NCI-H1436 treated with DMSO at 0.1 percent for 48 hours (cell line): ENCODE measurements at places on chromosomes 11 and 22.

DNA sequence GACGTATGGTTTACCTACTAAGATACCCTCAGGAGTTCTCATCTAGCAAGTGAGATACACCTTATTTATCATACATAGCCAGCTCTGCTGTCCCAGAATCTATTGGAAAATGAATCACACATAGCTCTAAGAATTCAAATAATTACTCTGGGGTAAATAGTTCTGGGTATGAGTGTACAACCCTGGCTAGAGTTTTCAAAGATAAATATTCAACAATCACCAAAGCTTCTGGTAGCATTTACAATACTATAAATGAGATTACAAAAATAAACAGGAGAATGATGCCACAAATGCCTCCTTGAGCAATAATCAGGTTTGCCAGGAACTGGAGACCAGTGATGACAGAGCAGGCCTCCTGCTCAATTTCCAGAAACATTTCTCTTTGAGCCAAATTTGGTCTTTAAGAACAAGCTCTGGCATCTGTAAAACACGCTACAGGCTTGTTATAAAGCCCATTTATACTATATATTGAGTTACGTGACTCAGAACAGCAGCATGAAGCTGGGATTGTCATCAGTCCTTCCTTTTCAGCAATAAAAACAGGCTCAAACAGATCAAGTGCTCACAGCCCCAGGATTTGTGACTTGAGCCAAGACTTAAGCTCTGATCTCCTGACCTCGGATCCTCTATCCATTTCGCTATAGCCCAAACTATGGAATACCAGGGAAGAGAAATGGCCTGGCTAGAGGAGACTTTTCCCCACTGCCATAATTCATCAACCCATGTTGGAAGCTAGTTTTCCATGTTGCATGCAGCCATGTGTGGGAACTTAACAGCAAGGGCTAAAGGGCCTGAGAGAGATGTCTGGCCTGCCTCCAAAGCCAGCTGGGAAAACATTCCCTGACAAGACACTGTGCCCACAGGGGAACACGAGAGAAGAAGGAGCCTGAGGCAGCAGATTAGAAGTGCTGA is 19.7 kb downstream of the RAB30 start:
- no peak for DNase-seq

DNA sequence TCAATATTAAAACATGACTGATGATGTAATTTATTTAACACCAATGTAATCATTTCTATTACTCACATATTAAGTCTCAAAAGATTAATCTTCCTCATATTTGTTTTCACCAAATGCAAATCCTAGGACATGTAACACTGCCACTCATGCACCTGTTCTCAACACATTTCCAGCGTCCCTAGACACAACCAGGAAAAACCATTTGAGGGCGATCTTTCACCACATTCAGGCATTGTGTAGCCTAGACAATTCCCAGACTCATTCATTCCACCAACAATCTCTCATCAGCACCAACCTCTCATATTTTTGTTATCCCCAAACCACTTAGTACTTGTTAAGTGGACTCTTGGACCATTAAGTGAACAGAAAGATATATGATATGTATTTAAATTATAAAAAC is 66.1 kb downstream of the SLC36A4 start:
- DNase-seq, result no peak

GRCh38 chr11:133705873-133706272 is 139.4 kb downstream of the SPATA19 start:
- no peak for DNase-seq

- no peak for DNase-seq
Observed at GRCh38 chr22:30514252-30514651, 8.8 kb upstream of the SEC14L4 start.

- DNase-seq, result no peak
Observed at GRCh38 chr11:124987096-124987495, 33.1 kb downstream of the CCDC15 start.

GRCh38 chr11:40230821-40231220 is 1228.6 kb downstream of the LRRC4C start:
- DNase-seq, result no peak
